ENCODE measurements at places on chromosomes 7 and 10.

- DNase-seq = peak; percentile 66
Measured at GRCh38 chr10:13788711-13789447, 202.1 kb downstream of the PRPF18 start.

- peak; percentile 68 for DNase-seq
Measured at GRCh38 chr10:116287906-116288501, 15.0 kb upstream of the GFRA1 start.

GRCh38 chr7:1679966-1680730 is 10.1 kb downstream of the ELFN1 start:
- DNase-seq = no peak

- DNase-seq = no peak
Measured at GRCh38 chr7:24824896-24825295, 67.6 kb upstream of the GSDME start.

DNA sequence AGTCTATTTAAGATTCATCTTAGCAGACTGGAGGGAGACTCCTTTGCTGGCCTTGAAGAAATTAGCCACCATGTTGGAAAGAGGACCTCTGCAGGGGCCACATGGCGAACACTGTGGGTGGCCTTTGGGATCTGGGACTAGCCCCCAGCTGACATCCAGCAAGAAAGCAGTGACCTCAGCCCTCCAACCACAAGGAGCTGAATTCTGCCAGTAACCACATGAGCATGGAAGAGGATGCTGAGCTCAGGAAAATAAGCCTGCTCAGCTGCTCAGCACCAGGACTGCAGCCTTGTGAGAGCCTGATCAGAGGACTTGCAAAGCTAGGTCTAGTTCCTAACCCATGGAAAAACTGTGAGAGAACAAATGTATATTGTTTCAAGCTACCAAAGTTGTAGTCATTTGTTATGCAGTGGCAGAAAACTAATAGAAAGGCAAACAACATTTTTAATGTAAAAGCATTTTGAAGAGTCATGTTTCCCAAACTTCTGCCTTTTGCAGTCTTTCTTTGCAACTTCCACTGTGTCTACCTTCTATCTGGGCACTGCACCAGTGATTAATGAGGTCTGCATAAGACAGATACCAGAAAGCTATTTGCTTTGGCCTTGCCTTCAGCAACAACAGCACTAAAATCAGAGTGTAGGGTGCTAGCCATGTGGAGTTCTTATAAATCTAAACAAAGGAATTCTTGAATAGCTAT is 183.7 kb downstream of the FGFR2 start:
- DNase-seq = no peak

GRCh38 chr10:82071231-82071630 is 196.2 kb downstream of the NRG3 start:
- no peak for DNase-seq

- DNase-seq = no peak
Measured at GRCh38 chr10:43814663-43815062, 166.0 kb upstream of the ZNF32 start.

DNA sequence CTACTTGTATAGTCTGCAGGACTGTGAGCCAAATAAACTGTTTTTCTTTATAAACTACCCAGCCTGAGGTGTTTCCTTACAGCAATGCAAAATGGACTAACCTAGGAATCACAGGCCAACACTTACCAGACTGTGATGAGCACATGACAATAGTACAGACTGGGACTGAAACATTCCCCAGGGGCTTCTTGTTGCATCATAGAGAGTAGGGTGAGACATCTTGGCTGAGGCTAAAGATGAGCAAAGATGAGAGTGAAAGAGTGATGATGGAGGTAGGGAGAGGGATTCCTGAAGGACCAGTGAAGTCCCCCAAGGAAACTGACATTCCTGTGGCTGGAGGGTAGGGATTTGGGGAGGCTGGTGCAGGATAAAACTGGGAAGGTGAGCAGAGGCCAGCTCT is 194.4 kb downstream of the TPST1 start:
- no peak for DNase-seq

DNA sequence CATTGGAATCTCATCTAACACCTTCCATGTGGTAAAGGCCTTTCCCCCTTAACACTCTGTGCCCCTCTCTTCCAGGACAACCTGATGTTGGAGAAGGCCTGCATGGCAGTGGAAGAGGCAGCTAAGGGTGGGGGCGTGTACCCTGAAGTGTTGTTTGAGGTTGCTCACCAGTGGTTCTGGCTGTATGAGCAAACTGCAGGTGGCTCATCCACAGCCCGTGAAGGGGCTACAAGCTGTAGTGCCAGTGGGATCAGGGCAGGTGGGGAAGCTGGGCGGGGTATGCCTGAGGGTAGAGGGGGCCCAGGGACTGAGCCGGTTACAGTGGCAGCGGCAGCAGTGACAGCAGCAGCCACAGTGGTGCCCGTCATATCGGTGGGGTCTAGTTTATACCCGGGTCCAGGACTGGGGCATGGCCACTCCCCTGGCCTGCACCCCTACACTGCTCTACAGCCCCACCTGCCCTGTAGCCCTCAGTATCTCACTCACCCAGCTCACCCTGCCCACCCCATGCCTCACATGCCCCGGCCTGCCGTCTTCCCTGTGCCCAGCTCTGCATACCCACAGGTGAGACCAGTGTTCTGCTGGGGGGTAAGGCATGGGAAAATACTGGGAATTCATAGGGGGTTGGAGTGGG is 12.4 kb downstream of the NDST2 start:
- DNase-seq = no peak

DNA sequence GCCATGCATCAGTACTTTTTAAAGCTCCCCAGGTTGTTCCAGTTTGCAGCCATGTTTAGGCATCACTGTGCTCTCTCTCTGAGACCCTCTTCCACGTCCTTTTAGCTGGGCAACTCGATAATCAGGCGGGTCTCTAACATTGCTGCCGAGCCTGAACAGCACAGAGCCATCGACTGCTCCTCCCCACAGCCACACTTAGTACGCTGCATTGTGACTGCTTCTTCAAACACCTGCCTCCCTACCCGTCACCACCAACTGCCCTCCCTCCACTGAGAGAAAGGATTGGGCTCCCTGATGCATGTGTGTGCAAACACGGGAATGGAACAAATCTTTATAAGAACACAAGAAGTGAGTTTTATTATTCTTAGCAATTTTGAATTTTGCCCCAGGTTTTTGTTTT is 11.4 kb upstream of the TACR2 start:
- no peak for DNase-seq

DNA sequence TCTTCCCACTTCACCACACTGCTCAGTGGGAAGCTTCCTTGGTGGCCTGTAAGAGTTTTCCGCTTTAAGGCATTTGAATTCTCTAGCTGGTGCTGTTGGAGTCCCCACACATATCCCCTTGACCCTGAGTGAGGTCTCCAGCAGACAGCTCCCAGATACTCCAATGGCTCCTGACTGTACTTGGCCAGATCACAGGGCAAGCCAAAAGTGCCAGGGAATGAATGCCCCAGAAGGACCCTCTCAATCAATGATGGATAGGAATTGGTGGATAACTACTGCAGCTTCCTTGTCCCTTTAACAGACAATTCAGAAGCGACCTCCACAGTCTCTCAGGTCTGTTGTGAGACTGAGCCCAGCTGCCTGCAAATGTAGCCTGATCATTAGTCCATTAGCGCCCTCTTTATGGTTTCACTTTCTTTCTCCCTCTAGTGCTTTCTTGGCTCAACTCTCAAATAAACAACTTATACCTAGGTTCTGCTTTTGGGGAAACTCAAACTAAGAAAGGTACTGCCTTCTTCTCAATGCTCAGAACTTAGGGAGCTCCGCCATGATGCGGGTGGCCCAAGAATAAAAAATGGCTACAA is 283.0 kb downstream of the TCF7L2 start:
- no peak for DNase-seq

- no peak for DNase-seq
Measured at GRCh38 chr10:79160191-79160590, 91.4 kb downstream of the ZMIZ1 start.

- DNase-seq = no peak
Measured at GRCh38 chr7:96244244-96244991, 77.5 kb downstream of the SLC25A13 start.

GRCh38 chr10:100506596-100507356 is 12.9 kb downstream of the SEC31B start:
- no peak for DNase-seq

- DNase-seq = no peak
Measured at GRCh38 chr7:84953234-84953633, 233.6 kb downstream of the SEMA3D start.

All from muscle of arm (tissue), 14 donors.